ENCODE measurements at places on chromosomes 5 and 9. TPM values are rescaled to one million over a fixed set of nuclear protein-coding genes. Genes with fewer than 3 reads are reported as not detected.

Gene C9orf152
- total RNA-seq, result 0.05 TPM

Gene COL27A1
- 11.1 TPM for total RNA-seq

Gene F2RL1
- total RNA-seq, result 281 TPM

Gene SEC24A
- total RNA-seq, result 16.1 TPM

Gene CNOT6
- total RNA-seq, result 21.7 TPM

Gene PANK3
- 17.3 TPM for total RNA-seq

Gene HAVCR1
- total RNA-seq, result 44.9 TPM

Gene ECSCR
- not detected for total RNA-seq

Gene PCDHB14
- total RNA-seq, result 0.08 TPM

Gene POU5F2
- not detected for total RNA-seq
